ENCODE measurements at places on chromosomes 5 and 9. TPM values are rescaled to one million over a fixed set of nuclear protein-coding genes. Genes with fewer than 3 reads are reported as not detected.

DNA sequence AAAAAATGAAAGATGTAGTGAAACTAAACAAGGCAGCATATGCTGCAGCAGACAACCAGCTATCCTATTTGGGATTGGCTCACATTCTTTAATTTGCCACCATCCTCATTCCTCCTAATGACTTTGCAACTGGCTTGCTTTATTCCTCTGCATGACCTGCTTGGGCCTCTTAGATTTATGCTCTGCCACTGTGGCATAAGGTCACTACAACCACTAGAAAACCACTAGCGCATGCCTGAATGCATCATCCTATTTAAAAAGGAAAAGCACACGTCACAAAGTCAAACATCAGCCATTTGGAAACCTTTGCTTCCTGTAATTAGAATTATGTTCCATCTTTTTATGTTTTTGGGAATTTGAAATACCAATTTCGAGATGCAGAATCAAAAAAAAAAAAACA lies 40.8 kb upstream of the CCDC152 start:
- no peak for DNase-seq

LOX gene
- total RNA-seq, result 3.1 TPM

- DNase-seq, result no peak
Measured at GRCh38 chr5:44565902-44566301, 176.7 kb upstream of the FGF10 start.

GRCh38 chr9:127349483-127350113 lies 47.4 kb upstream of the SLC2A8 start:
- no peak for DNase-seq

DNA sequence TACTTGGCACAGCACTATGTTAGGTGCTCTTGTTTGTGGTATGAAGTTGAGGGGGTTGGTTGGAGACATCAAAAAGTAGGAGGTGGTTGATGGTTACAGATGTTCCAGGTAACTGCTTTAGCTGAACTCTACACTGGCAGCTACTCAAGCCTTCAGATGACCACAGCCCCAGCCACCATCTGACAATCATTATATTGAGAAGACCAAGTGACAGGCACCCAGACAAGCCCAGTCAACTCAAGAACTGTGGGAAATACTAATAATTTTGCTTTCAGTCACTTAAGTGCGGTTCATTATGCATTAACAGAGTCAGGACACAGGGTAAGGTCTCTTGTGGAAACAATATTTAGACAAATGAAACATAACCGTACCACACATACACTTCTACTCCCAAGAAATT lies 38.9 kb upstream of the SLIT3 start:
- DNase-seq, result no peak
